ENCODE measurements at places on chromosomes 12 and 14.

- no peak for DNase-seq
Observed at GRCh38 chr14:95125221-95125620, 32.1 kb downstream of the DICER1 start.

- DNase-seq: no peak
Observed at GRCh38 chr14:20499881-20500280, 5.5 kb upstream of the RNASE10 start.

DNA sequence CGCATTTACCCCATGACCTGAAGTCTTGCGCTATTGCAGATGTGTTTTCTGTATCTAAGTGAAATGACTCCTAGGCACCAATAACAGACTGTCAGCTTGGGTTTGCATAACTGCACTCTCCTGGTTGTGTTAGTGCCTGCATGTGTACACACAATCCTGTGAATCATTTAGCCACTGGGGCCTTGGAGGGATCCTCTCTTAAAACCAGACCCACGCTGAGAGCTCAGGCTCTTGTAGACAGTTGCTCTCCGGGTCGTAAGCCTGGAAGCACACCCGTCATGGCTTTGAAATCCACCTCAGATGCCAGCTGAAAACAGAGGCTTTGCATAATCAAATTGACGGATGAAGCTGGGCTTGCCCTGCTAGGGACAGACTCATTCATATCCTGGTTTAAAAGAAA is 79.2 kb upstream of the RBM19 start:
- DNase-seq: no peak

GRCh38 chr12:53010955-53011354 is 4.7 kb downstream of the EIF4B start:
- no peak for DNase-seq

- no peak for DNase-seq
Observed at GRCh38 chr14:56195223-56195622, 77.0 kb downstream of the PELI2 start.

DNA sequence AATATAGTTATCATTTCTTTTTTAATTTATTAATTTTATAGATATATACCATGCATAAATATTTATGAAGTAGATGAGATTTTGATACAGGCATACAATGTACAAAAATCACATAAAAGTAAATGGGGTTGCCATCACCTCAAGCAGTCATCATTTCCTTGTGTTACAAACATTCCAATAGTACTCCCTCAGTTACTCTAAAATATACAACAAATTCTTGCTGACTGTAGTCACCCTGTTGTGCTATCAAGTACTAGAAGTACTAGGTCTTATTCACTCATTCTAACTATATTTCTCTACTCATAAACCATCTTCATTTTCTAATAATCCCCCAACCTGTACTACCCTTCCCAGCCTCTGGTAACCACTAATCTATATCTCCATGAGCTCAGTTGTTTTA is 432.6 kb upstream of the SYT1 start:
- no peak for DNase-seq

DNA sequence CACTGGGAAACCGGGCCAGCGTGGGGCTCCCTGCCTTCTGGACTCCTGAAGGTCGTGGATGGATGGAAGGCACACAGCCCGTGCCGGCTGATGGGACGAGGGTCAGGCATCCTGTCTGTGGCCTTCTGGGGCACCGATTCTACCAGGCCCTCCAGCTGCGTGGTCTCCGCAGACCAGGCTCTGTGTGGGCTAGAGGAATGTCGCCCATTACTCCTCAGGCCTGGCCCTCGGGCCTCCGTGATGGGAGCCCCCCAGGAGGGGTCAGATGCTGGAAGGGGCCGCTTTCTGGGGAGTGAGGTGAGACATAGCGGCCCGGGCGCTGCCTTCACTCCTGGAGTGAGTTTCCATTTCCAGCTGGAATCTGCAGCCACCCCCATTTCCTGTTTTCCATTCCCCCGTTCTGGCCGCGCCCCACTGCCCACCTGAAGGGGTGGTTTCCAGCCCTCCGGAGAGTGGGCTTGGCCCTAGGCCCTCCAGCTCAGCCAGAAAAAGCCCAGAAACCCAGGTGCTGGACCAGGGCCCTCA is 26.9 kb downstream of the HIP1R start:
- DNase-seq: no peak

DNA sequence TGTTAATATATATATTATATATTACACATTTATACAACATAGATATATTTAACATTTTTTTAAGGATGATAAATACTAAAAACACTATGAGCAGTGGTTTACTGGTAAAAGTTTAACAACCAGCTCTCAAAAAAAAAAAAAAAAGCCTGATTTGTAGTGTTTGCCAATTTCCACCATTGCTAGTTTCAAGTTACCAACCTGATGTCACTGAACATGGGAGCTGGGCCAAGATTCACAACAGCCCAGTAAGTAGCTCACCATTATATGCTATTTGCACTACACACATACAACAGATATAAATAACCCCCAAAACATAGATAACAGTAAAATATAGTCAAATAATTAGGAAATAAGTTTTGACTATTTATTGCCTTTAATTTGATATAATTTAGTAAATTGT is 28.9 kb upstream of the TMX1 start:
- no peak for DNase-seq

- no peak for DNase-seq
Observed at GRCh38 chr12:76878099-76878898, 520 bp downstream of the CSRP2 start.

GRCh38 chr14:76844223-76844622 is 18.0 kb downstream of the LRRC74A start:
- peak; percentile 38 for DNase-seq

DNA sequence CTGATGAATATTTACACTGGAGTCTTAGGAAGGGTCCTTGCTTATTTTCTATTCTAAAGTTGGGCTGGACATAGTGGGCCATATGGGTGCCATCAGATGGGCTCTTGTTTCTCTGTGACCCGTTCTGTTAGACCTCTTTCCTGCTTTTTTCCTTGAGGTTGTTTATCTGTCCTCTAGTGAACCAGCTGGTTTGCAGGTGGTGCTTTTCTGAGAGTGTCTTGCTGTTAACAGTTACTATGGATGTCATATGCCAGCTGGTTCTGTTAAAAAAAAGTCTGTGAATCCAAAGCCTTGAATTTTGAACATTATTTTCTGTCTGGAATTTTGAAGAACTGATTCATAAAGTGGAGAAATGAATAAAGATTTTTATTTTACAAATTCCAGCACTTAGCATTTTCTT is 29.2 kb downstream of the ZC3H14 start:
- DNase-seq: no peak

GRCh38 chr14:25988536-25988935 is 609.3 kb downstream of the NOVA1 start:
- DNase-seq: no peak

- no peak for DNase-seq
Observed at GRCh38 chr12:47307680-47308399, 228.1 kb upstream of the AMIGO2 start.

DNA sequence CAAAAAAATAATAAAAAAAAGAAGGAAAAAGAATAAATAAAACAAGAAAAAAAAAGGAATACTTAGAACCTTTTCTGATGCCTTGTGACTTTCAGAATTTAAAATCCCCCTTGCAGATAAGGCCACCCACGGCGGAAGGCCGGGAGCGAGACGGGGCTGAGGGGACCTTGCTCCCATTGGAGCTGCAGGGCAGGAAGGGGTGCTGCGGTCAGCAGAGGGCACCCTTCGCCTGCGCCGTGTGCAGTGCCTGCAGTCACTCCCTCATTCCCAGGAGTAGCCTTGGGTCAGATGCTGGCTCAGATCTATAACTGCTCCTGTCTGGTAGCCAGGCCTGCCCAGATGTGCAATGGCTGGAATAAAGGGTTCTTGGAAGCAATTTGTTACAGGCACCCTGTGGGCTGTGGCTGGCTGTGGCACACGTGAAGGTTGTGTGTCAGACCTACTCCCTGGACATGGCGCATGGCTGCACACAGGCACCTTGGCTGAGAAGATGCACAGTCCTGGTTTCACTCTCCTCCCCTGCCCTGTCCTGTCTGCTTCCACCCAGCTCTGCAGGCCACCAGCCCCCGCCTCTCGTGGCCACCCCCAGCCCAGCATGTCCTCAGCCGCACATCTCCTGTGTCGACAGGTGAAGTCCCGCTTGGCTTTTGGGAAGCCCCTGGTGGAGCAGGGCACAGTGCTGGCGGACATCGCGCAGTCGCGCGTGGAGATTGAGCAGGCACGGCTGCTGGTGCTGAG is 13.4 kb upstream of the ALDH2 start:
- DNase-seq: no peak

GRCh38 chr14:40467969-40468368 is 1035.7 kb upstream of the FBXO33 start:
- no peak for DNase-seq

DNA sequence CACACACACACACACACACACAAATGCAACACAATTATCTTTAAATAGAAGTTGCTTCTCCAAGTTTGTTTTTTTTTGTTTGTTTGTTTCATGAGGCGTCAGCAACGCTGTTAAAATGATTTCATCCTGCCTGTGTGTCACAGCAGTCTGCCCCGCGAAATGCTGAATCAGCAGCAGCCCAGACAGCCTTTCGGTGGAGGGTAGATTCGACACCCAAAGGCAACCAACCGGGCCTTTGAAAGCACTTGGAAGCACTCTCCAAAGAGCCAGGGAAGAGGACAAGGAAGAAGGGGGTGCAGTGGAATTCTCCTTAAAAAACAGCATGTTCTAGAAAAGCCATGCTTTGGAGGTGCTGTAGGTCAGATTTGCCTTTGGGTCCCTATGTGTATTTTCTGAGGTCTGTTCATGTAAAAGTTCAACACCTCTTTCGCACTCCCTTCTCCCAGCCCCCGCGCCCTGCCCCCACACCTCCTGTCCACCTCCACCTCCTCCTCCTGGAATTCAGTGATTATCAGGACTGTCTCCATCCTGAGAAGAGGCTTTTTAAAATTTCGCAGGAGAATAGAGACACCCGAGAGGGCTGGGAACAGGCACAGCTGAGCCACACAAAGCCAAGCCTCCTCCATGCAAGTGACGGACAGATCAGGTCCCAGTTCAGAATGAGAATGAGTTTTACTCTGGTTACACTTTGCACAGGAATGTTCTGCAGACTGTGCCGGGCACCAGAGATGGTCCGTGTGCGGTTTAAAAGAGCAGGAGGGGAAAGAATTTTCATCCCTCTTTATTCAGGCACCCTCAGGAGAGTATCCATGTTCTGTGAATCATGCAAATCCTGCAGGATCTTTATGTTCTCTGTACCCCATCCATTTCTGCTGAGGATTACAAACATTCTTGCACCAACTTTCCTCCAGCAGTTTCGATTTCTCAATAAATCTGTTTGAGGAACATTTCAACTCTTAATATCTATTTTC is 177.9 kb downstream of the ETV6 start:
- no peak for DNase-seq

DNA sequence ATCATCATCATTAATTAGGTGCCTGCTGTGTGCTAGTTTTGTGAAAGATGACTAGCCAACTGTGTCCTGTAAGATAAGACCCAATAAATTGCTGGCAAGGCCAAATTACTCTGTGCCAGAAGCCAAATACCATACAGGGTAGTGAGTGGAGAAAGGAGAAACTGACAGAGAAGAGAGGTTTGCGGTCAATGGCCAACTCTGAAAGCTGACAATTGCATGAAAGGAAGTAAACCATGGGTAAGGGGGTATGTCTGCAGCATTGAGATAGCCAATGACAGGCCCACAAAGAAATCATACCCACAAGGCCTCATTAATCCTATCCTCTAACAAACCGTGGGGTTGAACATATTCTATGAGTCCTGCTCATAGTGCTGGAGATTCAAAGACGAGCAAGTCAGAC is 236.6 kb upstream of the CCDC196 start:
- DNase-seq: no peak

DNA sequence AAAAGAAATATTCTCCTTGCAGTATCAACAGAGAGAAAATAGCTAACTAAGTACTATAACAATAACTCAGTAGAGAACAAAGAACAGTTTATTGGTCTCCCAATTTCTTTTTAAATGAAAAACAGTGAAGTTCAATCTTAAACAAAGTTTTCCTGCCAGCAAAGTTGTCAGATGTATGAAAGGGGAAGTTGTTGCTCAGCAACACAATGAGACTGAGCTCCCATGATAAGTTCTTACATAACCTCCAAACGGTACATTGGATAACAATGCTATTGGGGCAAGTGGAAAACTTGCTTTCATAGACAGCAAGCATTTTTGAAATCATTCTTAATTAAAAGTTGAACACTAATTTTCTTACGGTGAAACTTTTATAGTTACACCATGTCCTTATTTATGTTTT is 94.9 kb downstream of the ALG10B start:
- no peak for DNase-seq
